ENCODE measurements at places on chromosomes 1 and 21.

GRCh38 chr1:53375440-53375839, 47.6 kb upstream of the LRP8 start:
- DNase-seq, result no peak

GRCh38 chr1:218611916-218612585, 266.9 kb downstream of the TGFB2 start:
- no peak for DNase-seq

DNA sequence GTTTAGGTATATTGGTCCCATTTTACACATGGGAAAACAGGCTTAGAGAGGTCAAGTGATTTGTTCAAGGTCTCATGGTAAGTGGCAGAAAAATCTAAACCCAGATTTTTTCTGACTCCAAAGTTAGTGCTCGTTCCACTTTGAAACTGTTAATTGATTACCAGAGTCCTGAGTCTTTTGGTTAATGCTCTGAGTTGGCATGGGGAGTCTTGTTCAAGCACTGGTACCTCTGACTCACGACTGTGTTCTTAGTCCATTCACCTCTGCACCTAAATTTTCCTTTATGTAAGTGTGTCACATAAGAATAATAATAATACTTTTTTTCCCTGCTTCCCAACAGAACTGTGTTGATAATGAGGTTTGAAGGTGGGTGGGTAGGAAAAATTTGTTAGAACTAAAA, 59.3 kb downstream of the VANGL2 start:
- no peak for DNase-seq

GRCh38 chr21:45403825-45404729, 888 bp upstream of the COL18A1 start:
- DNase-seq, result no peak

- no peak for DNase-seq
Measured at GRCh38 chr1:160429125-160429561, 28.8 kb downstream of the VANGL2 start.

- DNase-seq, result no peak
Measured at GRCh38 chr1:23013657-23014056, 2.0 kb downstream of the TEX46 start.

- DNase-seq, result no peak
Measured at GRCh38 chr1:171158096-171158495, 27.0 kb upstream of the FMO2 start.

GRCh38 chr1:201469645-201470074, 672 bp upstream of the PHLDA3 start:
- DNase-seq, result no peak

GRCh38 chr1:170704256-170704655, 40.3 kb downstream of the PRRX1 start:
- DNase-seq, result no peak

All from BE2C (cell line).